AG09309 (cell line): ENCODE measurements at places on chromosomes 7 and 10.

DNA sequence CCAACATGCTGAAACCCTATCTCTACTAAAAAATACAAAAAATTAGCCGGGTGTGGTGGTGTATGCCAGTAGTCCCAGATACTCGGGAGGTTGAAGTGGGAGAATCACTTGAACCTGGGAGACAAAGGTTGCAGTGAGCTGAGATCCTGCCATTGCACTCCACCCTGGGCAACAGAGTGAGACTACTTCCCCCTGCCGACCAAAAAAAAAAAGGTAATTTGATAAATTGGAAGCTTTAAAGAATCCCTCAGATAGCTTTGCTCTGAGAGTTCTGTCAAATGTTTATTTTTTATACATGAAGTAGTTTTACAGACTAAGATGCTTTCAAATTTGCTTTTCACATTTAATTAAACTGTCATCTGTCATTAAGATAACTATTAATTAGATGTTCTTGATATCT lies 563.3 kb upstream of the LRRTM3 start:
- DNase-seq, result no peak

DNA sequence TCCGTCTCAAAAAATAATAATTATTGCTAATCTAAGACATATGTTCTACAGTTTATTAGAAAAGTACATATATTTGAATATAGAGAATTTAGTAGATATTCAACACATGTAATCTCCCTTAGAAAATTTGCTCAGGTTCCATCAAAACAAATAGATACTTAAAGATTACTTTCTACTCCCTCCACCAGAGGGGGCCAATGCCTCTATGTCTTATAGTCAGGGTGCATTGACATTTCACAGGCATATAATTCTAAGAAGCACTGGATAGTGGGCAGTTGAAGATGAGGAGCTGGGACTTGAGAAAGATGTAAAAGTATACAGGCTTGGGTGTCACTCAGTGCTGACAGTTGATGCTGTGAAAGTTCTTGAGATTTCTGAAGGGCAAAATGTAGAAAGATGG lies 301.6 kb upstream of the HPS1 start:
- DNase-seq, result no peak

DNA sequence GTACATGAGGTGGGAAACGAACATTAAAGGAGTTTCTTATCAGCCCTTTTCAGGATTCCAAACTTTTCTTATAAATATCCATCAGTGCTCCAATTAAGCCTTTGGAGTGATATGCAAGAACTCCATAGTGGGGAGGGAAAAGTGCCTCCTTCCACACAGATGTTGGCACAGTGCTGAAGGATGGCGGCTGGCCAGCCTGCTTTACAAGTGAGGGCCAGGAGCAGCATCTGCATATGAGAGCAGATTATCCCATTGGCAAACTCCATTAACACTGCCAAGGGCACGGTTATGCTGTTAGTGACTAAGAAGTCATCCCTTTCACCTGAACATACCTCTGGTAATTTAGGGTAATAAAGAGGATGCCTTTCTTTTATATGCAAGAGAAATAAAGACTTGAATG lies 543.1 kb downstream of the CNTNAP2 start:
- no peak for DNase-seq

DNA sequence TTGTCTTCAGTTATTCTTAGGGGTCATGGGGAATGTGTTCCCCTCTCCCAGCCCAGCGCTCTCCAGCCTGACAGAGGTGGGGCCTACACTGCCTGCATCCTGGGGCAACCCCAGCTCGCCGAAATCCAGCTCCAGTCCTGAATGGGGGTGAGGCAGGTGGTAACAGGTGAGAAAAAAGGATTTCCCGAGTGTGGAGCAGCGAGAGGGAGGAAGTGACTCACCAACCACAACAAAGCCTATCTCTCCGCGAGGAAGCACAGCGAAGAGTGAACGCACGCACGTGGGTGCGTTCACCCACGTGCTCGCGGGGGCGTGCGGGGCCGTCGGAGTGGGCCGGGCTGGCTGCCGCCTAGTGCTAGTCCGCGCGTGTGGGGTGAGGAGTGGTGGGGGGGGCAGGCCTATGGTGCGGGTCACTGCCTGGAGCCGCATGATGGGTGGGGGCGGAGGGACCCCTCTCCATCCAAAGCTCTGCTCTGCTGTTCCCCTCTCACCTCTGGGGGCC lies 855 bp upstream of the PALD1 start:
- no peak for DNase-seq

DNA sequence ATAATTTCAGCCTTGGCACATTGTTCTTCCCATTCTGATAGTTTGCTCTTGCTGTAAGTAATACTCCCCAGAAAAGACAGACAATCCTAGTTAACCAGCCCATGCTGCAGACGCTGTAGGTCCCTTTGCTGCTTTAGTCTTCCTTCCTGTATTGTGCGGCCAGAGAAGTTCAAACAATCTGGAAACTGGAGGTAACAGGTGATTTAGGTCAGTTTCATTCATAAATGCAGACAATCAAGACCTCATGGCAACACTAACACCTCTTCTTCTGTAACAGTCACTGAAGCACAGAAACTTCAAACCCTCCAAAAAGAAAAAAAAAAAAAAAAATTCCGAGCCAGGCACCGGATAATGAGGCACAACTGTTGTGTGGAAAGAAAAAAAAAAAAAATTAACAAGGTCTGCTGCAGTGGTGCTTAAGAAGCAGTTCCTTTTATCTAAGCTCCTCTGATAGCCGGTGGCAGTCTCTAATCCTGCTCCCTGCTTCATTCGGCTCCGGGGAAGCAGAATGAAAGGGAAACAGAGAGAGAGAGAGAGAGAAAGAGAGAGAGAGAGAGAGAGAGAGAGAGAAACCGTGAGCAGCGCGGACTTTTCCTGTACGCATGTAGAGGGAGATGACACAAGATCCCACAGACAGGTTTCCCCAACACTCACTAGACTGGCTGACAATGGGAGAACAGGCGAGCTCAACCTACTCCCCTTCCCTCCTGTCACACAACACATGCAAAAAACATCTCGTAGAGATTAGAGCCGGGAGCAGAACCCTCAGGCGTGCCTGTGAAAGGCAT lies at the start of gene SEMA3A:
Gene SEMA3A (minus strand): TSS at position 306 of the 788 bp plus-strand sequence. CDS start 203 bp downstream, at position 103.
- DNase-seq, result peak; percentile 56

DNA sequence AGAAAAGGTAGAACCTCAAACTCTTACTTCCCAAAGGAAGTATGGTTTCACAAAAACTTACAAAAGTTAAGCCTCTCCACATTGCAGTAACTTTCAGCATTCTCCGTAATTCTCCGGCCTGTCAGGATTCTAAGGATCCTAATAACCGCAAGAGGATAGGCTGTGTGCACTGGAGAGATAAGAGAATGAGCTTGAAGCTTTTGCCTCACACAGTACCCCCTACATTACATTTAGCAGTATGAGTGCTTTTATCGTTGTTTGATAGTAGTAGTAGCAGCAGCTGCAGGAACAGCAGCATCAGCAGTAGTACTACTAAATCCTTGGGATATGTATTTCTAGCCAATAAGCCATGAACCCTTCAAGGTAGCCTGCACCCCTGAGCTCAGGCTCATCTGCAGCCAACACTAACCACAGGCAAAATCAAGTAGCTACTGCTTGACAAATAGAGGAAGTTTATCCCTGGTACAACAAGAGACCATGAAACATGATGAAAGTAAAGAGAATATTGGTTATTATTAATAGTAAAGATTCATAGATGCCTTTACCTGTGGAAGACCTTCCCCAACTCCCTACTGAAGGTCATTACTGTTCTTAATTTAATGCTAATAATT lies 222.6 kb upstream of the CNTNAP2 start:
- no peak for DNase-seq

- DNase-seq, result peak; percentile 62
Measured at GRCh38 chr7:2821161-2821841, 22.8 kb downstream of the GNA12 start.

- no peak for DNase-seq
Measured at GRCh38 chr10:120543291-120543690, 86.3 kb downstream of the PLPP4 start.

- DNase-seq, result no peak
Measured at GRCh38 chr7:29588900-29589696, 25.5 kb downstream of the PRR15 start.

GRCh38 chr7:151795168-151795811 lies 81.6 kb downstream of the PRKAG2 start:
- DNase-seq, result no peak

DNA sequence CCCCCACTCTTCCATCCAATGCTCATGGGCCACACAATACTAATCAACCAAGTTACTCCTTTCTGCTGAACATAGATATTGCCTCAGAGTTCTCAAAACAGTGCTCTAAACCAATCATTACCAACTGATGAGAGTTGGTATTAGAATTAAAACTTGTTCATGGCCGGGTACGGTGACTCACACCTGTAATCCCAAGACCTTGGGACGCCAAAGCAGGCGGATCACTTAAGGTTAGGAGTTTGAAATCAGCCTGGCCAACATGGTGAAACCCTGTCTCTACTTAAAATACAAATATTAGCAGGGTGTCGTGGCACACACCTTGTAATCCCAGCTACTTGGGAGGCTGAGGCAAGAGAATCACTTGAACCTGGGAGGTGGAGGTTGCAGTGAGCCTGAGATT lies 8.2 kb downstream of the TM9SF3 start:
- no peak for DNase-seq

DNA sequence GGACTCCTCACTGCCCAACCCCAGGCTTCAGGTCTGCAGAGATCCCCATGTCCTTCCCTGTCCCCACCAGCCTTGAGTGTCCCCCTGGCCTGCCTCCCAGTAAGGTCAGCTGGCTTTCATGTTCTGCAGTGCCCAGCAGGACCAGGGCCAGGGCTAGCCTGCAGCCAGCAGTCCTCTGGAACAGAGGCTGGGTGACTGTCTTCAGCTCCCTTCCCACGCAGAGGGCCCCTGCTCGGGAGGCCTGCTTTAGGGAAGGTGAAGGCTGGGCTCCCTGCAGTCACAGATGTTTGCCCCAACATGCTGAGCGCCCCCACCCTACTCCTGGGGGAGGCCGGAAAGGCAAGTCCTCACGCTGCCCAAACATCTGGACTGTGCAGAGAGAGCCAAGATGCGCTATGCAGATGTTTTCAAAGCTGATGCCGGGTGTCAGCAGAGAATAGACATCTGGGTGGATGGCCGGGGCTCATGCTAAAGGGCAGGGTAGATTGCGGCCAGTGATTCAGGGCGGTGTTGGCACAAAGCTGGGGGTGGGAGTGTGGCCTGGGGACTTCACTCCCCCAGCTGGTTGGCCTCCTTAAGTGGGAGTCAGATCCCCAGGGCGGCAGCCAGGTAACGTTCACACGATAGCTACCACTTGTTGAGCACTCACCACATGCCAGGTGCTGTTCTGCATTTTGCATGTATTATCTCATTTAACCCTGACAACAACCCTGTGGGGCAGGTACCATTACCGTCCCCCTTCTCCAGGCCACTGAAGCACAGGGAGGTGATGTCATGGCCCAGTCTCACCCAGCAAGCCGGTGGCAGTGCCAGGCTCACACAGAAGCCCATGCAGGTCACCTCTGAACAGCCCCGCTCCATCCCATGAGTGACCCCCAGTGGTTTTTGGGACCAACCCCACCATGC lies 71.2 kb upstream of the COL13A1 start:
- DNase-seq, result no peak

- DNase-seq, result no peak
Measured at GRCh38 chr7:96562458-96562857, 147.2 kb downstream of the SEM1 start.

GRCh38 chr10:77237120-77237519 lies 400.5 kb downstream of the KCNMA1 start:
- DNase-seq, result no peak

GRCh38 chr7:36937754-36938563 lies 213.7 kb upstream of the AOAH start:
- DNase-seq, result no peak

- no peak for DNase-seq
Measured at GRCh38 chr10:13891128-13892000, 304.6 kb downstream of the PRPF18 start.

DNA sequence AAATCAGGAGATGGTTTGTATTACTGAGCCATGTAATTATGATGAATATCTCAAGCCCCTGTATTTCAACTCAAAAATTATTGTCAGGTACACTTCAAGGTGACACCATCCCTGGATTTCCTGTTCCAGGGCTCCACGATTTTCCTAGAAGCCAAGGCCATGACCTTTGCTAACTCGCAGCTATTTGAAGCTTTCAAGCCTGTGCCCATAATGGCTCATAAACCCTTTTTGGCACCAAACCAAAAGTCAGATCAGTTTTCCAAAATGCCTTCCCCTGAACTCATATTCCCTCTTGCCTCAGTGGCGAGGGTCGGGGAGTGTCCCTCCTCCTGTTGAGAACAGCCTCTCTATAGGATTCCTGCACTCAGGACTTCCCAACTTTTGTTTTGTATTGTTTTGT lies 70.8 kb downstream of the HIP1 start:
- no peak for DNase-seq

GRCh38 chr7:5387711-5388245 lies 35.9 kb downstream of the TNRC18 start:
- DNase-seq, result no peak

- no peak for DNase-seq
Measured at GRCh38 chr7:111758332-111758731, 196.0 kb upstream of the IMMP2L start.

- no peak for DNase-seq
Measured at GRCh38 chr10:37667736-37668135, 189.7 kb downstream of the ZNF248 start.

GRCh38 chr7:47581804-47582763 lies at the start of gene TNS3:
Gene TNS3, minus strand, starts transcription at chr7:47582111. Its CDS starts 142,475 bp downstream, at chr7:47439636.
- DNase-seq, result no peak

- peak; percentile 93 for DNase-seq
Measured at GRCh38 chr10:16965740-16966447, 148.7 kb upstream of the RSU1 start.

GRCh38 chr7:98420966-98421612 lies 20.2 kb upstream of the BAIAP2L1 start:
- DNase-seq, result no peak

- no peak for DNase-seq
Measured at GRCh38 chr7:1200045-1200444, 32.6 kb upstream of the UNCX start.

DNA sequence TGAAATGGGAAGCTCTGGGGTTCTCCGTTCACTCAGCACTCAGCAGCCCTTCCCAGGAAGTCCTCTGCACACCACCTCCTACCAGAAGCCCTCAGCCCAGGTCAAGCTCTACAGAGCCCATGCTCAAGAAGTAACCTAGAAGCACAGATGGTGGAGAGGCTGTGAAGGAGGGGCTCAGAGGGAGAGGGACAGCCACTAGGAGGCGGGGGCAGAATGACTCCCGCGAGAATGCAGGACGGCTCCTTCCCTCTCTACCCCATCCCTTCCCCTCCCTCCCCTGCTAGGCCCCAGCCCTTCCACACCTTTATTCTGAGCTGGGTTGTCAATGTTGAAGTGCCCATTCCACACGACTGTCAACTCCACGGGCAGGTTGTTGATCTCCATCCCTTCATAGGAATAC lies 373.2 kb downstream of the PLXNA4 start:
- no peak for DNase-seq

DNA sequence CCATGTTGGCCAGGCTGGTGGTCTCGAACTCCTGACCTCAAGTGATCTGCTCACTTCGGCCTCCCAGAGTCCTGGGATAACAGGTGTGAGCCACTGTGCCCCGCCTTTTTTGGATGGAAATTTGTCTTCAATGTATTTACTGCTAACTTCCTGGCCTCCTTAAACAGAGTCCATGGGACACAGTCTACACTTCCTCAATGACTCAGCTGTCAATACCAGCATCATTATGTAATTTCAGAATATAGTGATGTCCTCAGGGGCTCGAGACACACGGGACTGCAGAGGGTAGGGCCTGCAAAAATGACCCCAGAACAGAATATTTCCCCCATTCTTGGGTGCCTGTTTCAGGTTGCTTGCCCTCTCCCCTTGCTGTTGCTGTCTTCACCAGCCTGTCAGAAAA lies 31.1 kb downstream of the CAMK2G start:
- no peak for DNase-seq

- DNase-seq, result no peak
Measured at GRCh38 chr7:66790196-66790595, 49.7 kb downstream of the RABGEF1 start.
